ENCODE measurements at places on chromosomes 11 and 22. TPM values are rescaled to one million over a fixed set of nuclear protein-coding genes. Genes with fewer than 3 reads are reported as not detected.

GRCh38 chr11:83612891-83613766 lies 327.0 kb upstream of the CCDC90B start:
- no peak for ATAC-seq

- ATAC-seq: peak; percentile 16
These were observed 38.8 kb upstream of the POU2AF1 start for GRCh38 chr11:111417766-111418435.

GRCh38 chr22:27488456-27489177 lies 312.9 kb downstream of the MN1 start:
- ATAC-seq: no peak

DNA sequence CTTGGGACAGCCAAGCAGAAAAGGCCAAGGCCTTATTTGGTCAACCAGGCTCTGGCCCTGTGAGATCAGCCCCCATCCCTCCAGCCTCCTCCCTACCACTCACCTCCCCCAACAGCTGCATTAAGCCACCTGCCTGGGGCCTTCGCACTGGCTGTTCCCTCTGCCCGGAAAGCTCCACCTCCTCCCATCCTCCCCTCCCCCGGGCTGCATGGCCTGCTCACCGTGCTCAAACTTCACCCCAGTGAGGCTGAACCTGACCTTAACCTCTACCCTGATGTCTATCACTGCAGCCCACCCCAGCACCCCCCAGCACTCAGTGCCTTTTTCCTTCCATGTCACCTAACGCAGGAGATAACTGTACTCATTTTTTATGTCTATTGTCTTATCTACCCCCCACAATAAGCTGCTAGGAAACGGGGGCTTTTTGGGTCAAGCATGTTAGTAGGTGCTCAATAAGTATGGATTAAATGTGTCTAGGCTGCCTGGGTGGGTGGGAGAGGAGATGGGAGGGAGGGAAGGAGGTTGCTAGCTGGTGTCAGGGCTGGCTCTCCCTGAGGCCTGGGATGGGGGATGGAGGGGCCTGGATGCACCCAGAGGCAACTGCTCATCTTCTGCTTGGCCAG lies 912 bp downstream of the PTPRCAP start:
- ATAC-seq: peak; percentile 12

DNA sequence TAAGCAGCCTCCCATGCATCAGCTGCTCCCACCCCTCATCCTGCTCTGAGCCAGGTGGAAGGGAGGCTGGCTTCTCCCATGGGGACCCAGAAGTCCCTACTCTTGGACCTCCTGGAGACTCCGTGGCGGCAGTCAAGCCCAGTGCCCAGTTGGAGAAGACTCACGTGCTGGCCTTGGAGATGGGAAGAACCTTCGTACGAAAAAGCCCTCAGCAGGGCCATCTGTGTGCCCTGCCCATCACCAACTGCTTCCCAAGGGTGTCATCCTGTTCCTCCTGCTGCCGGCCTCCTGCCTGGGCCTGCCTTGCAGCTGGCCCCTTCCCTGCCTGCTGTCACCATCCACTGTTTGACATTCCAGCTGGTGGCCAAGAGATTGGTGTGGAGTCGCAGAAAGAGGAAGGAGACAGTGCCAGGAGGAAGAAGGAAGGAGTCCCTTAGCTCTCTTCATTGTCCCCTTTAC lies 28.0 kb downstream of the ARHGAP1 start:
- no peak for ATAC-seq

DNA sequence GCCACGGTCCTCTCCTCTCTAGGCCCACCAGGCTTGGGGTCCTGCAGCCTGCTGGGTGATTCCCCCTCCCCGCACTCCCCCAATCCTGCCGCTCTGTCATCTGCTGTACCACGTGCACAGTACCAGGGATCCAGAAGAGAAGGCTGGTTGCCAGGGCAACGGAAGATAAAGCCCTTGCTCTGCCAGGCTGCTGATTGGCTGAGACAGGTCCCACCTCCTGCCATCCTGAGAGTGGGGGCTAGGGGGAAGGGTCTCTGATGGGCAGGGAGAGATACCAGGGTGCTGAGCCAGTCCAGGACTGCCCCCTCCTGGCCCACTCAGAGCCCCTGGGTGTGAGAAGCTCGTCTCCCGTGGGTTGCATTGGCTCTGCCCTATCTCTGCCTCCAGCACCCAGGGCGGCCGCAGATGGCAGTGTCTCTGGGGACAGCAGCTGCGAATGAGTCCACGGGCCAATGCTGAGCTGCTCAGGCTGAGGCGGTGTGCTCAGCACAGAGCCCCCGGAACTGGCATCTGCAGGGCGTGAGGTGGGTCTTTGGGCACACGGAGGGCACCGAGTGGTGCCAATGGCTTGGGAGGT lies at the start of gene SMIM45:
SMIM45 (plus strand) TSS at position 253 of the 577 bp plus-strand sequence.
- ATAC-seq: peak; percentile 12

DNA sequence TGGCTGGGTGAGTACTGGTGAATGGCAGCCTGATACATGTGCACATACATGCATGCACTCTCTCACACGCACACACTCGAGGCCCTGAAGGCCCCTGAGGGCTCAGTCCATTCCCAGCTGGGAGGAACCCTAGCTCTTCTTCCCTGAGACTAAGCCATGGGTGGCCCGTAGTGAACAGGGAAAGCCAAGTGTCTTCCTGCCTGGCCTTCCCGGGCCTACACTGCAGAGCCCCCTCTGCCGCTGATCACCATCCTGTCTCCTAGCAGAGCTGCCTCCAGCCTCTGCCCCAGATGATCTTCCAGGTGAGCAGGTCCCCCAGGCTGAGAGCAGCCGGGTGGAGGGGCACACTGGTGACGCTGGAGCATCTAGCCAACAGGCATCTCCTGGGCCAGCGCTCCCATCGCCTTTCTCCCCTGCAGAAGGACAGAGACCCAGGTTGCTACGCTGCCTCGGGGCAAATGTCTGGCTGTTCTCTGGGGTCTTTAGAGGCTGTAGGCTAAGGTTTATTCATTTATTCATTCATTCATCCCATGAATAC lies 57.3 kb downstream of the CD82 start:
- peak; percentile 34 for ATAC-seq

- no peak for ATAC-seq
These were observed 810.7 kb downstream of the TBC1D22A start for GRCh38 chr22:47573141-47573540.

- ATAC-seq: peak; percentile 49
These were observed 41.7 kb upstream of the AQP11 start for GRCh38 chr11:77547863-77548551.

DNA sequence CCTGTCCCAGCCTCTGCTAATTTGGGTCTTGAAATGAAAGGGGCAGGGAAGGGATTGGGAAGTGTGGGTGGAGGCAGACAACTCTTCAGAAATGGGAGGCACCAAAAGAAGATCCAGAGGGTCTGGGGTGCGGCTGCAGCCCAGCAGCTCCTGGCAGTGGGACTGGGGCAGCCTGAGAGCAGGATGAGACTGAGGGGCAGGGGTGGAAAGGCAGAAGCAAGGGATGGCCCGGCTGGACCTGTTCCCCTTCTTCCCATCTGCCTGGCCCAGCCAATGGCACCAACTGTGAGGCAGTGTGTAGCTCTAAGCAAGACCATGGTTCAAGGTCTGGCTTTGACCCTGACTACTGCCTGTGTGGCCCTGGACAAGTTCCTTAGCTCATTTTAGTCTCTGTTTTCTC lies 160.4 kb downstream of the ENTHD1 start:
- no peak for ATAC-seq

CALCB gene
- not detected for total RNA-seq

TMEM179B gene
- total RNA-seq: 30.2 TPM

CARD18 gene
- total RNA-seq: 4.4 TPM

TENM4 gene
- total RNA-seq: 21.8 TPM

All from esophagus mucosa (tissue), 1 donor.